Esophagus muscularis mucosa (tissue), 4 donors: ENCODE measurements at places on chromosomes 11 and 22. TPM values are rescaled to one million over a fixed set of nuclear protein-coding genes. Genes with fewer than 3 reads are reported as not detected.

- no peak for DNase-seq
Measured at GRCh38 chr11:123740787-123741158, 687 bp downstream of the ZNF202 start.

DNA sequence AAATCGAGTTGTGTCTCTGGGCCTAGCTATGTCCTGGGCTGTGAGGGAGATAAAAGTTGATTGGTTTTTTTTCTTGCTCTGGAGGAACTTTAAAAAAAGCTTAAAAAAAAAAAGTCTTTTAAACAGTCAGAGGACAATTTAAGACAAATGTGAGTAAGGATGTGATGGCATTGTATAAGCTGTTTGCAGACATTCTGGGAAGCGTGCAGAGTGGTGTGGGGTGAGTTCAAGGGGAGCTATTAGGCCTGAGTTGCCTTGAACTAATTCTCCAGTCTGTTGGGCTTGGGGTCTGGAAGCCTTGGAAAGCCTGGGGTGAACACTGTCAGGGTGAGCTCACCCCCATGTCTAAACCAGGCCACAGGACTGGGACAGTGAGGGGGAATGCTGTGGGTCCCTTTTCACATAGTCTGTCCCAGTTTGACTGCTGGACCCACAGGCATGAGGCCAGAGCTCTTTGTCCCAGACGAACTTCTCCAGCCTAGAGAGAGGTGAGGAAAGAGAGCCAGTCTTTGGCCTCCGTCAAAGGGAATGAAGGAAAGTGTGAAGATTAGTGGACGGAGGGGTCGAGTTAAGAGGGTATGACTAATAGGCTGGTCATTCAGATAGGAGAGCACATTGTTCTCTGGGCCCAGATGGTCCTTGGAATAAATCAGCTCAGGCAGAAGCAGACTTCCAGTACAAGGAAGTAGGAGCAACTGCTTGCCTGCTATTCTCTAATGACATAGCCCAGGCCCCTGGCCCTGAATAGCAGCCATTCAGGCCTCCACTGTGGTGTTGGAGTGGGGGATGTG lies 76.4 kb upstream of the NNMT start:
- no peak for DNase-seq

- no peak for DNase-seq
Measured at GRCh38 chr11:21295508-21295907, 626.1 kb downstream of the NELL1 start.

DNA sequence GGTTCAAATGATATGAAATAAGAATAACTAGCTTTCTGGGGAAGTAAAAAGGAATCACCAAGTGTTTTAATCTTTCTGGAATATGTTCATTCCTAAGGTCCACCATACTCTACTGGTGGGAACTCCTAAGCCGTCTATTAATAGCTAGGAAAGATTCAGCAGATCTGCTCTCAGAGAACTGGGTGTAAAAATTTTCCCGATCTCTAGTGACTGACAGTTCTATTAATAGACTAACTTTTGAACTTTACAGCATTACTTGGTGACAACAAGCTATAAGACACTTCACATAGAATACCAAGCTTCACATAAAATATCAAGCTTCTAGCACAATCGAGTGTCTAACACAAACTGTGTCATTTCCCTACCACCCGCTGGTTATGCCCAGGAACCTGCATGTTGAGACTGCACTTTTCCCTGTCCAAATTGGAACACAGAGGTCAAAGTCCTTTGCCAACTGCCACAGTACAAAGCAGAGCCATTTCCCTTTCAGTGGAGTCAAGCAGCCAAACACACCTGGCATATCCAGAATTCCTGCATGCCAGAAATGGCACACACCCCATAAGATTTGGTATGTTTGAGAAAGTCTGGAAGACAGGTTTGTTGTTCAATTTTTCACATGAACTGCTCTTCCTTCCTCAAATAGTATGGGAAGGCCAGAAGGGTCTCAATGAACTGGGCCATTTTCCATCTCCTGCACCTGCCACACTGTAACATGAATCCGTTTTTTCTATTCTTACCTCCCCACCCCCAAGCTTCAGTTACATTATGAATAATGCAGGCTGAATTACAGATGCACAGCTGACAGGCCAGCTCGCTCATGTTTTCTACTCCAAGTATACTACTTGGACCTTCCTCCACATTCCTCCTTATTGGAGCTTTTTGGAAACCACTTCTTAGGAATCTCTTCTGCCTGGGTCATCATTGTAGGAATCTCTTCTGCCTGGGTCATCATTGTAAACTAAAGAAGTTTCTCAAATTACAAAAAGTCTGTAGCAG lies 3.7 kb downstream of the OSBP start:
- DNase-seq: no peak

SLC43A1 gene
- 17.7 TPM for total RNA-seq

GRCh38 chr11:20621679-20622078 lies 22.3 kb downstream of the SLC6A5 start:
- DNase-seq: no peak

GRCh38 chr11:117902001-117902845 lies 25.8 kb upstream of the FXYD6 start:
- no peak for DNase-seq
